NCI-H524 treated with DMSO at 0.1 percent for 48 hours (cell line): ENCODE measurements at places on chromosomes 7 and 10.

DNA sequence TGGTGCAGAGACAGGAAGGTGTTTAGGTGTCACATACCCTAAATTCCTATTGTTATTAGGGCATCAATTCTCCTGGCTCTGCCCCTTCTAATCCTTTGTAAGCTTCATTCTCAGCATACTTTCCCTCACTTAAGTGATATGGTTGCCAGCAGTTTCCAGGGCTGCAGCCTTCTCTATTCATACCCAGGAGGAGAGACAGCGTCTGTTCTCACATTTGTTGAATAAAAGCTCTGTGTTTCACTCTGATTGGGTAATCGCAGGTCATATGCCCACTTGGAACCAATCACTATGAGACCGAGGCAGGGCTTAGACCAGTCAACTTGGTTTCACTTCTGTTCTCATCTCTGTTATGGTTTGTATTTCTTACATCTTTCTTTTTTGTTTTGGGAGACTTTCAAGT, 109.6 kb upstream of the MTPN start:
- peak; percentile 23 for DNase-seq

DNA sequence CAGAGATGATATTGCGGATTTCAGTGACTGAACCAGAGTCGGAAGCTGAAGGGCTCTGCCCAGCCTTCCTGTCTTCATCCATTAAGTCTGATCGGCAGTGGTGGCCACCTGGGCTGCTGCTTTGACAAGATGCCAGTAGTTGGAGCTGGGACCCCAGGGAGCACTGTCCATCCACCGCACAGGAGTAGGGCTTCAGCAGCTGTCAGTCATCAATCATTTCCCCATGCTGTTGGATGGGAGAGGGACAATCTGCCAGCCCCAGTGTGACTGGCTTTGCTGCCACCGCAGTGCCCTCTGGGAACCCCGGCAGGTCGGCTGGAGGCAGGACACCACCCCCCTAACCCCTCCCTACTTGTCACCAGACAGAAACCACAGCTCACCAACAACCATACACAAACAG, 23.0 kb upstream of the GPR146 start:
- DNase-seq: no peak

DNA sequence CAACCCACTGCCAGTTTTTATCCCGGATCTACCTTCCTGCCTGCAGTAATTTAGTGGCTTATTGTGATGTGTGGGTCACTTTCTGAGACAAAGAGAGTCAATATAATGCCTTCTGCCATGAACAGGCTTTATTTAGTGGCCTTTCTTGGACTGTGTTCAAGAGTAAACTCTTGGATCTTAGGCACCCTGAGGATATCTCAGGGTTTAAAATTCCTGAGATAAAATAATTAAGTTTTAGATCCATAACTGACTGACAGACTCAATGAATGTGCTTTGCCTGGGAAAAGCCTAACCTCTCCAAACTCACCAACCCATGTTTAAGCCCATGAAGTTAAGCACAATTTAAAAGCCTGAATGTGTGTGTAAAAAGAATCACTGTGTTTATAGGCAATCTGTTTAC, 564.3 kb downstream of the LRMDA start:
- DNase-seq: no peak

- no peak for DNase-seq
These were observed 36.8 kb upstream of the BAMBI start for GRCh38 chr10:28640551-28640950.

- no peak for DNase-seq
These were observed 97.9 kb downstream of the PTEN start for GRCh38 chr10:87961314-87961713.

DNA sequence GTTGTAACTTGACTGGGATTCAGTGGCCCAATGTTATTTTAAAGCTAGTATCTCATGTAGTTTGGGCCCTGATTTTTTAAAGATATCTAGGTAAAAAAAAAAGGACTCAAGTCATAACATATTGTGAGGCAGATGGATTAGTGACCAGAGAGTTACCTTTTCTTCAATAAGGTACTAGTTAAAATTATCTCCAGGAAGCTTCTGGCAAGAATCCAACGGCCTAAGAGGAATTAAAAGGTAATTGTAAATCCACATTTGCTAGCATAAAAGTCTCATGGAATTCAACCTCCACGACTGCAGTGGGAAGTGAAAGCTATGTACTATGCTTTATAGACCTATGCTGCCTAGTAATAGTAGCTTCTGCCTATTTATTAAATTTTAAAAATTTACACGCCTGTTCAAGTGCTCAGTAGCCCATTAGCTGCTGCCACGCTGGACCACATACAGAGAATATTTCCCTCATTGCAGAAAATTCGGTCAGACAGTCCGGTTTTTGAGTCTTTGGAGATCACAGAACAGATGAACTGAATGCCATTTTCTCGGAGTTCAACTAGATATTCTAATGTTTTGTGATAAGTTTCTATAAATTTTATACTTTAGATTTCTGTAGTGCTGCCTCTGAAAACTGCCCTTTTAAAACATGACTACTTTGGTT, 118.4 kb downstream of the NSUN6 start:
- no peak for DNase-seq

DNA sequence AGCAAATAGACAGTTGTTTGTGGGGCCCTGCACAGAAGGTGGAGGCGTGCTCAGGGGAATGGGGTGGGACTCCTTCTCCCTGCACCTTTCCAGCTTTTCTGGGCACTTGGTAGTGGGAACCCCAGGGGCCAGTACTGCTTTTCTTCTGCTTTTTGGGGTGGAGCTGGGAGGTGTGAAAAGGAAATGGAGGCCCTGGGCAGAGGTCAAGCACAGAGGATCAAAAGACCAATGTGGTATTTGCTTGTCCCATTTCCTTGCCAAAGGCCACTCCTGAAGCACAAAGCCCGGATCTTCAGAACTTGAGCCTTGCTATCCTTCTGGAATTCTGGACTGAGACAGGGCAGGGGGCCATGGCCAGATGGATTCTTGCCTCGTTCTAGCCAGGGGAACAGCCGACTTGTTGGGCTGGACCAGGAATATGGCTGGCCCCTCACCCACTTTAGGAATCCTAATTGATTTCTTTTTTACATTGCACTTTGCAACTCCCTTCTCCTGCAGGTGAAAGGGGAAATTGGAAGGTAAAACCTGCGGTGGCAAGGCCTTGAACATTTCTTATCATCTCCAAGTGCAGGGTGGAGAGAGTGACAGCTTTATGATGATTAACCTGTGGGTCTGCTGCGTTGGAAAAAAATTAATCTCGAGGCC, 26.5 kb downstream of the ADRA2A start:
- no peak for DNase-seq

DNA sequence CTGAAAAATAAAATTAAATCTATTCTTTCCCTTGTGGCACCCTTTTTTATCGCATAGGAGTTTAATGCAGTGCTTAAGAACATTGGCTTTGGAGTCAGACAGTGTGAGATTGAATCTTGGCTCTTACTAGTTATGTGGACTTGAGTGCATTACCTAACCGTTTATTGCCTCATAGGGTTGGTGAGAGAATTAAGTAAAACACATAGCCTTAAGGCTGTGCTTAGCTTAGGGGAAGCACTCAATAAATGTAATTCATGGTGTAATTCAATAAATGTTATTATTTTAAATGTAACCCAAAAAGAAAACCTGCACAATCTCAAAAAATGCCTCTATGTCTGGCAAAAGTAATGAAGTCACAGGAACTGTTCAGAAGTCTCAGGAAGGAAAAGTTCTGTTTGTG, 2.7 kb downstream of the STK17A start:
- DNase-seq: no peak

GRCh38 chr7:73429622-73430505, 3.7 kb upstream of the FZD9 start:
- DNase-seq: no peak
